BJ (cell line): ENCODE measurements at places on chromosomes 2 and 18.

DNA sequence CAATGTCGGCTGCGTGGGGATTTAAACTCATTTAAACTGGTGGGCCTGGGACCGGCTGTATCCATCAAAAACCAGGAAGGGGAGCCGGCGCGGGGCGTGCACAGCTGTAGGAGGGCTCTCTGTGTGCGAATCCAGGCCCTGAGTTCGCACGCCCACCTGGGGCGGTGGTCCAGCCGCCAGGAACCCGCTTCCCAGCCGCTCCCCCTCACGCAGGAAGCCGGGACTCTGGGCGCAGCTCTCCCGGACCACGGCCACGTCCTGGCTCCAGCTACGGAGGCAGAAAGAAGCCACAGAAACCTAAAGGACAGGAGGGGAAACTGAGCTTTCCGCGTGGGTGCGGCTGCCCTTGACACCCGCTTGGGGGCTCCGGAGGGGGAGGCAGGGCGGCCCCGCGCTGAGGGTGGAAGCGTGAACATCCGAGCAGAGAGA lies 80.6 kb downstream of the GFPT1 start:
- DNase-seq, result no peak

GRCh38 chr2:9199716-9200632 lies 6.6 kb upstream of the ASAP2 start:
- peak; percentile 39 for DNase-seq

GRCh38 chr2:197707316-197708213 lies 2.4 kb downstream of the MARS2 start:
- DNase-seq, result no peak

DNA sequence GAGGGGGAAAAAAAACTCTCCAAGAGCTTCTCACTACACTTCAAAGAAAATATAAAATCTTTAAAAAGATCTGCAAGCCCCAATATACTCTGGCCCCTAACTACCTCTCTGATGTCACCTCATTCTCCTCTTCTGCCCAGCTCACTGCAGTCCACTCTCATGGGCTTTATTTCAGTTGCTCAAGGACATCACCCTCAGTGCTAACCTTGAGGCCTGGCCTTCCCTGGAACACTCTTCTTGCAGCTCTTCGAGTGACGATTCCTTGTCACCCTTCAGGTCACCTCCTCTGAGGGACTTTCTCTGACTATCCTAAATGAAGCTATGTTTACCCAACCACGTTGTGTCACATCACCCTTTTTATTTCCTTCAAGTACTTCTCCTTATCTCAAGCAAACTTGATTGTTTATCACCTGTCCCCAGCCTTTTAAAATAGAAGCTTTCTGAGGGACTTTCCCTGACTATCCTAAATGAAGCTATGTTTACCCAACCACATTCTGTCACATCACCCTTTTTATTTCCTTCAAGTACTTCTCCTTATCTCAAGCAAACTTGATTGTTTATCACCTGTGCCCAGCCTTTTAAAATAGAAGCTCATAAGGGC lies 10.4 kb downstream of the RTTN start:
- no peak for DNase-seq

- no peak for DNase-seq
These were observed 100.0 kb upstream of the TCF4 start for GRCh38 chr18:55688030-55688429.

DNA sequence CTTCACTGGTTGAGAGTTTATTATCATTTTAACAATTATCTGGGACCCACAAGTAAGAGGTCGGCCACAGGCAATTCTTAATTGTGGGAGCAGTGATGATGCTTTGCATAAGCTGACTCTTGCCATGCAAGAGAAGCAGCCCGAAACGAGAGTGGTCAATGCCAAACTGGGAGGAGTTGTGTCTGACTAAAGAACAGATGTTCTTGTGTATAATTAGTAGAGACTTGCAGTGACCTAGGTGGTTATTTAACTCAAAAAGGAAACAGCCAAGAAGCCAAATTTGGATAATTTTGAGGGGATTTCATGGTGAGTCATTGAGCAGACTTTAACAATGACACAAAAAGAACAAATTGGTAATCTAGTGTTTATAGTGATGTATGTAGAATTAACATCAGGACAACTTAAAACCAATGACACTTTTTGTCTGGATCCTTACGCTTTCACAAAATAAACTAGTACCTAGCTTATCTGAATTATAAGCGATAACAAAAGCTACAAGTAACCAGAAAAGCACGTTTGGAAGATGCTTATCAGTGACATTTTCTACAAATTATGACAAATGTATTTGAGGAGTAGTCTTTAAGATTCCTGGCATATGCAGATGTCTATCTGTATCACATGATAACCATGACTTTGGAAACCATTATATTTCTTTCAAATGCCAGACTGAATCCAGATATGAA lies 184.7 kb upstream of the DLGAP1 start:
- DNase-seq, result no peak

GRCh38 chr2:64678771-64679590 lies 25.3 kb upstream of the SERTAD2 start:
- no peak for DNase-seq

DNA sequence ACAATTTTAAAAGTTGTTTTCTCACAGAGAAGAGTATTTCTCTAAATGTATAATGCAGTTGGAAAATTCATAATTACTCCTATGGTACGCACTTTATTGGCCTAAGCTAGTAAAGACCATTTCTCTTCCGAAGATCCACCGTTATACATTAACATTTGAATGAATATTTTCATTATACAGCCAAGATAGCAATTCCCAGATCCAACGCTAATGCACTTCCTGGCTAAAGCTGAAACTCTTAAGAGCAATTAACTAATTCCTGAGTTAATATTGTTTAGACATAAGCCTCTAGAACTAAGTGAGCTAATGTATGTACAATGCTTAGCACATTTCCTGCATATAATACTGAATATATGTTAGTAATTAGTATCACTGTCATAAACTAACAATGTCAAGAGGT lies 56.2 kb downstream of the PDK1 start:
- no peak for DNase-seq

- no peak for DNase-seq
These were observed 312.0 kb downstream of the GPD2 start for GRCh38 chr2:156748221-156748620.

GRCh38 chr2:66576311-66576560 lies 141.3 kb downstream of the MEIS1 start:
- DNase-seq, result no peak

DNA sequence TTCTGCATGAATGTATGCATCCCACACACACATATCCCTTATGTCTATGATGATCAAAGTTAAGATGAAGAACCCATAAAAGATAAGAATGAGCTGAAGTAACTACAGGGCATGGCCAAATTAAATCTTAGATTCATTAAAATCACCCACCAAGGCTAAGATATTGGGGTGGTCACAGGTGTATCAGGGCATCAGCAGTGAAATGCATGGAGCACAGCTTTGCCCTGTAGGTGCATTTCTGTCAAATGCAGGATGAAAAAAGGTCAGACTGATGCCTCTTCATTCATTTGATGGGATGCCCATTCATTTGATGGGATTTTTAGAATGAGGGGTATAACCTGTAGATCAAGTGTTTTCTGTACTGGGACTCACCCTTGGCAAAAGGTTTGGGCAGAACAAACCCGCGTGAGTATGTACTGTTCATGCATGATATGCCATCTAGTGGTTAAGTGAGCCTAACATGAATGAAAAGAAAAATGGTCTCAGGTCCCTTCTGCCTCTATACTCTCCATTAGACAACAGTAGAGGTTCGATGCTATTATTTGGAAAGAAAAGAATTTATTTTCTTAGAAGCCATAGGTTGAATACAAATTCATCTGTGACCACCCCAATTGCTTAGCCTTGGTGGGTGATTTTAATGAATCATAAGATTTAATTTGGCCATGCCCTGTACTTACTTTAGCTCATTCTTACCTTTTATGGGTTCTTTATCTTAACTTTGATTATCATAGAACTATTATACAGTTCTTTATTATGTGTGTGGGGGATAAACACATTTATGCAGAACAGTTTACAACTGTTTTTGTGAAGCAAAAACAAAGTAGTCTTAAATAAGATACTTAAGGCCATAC lies 43.2 kb upstream of the NOSTRIN start:
- DNase-seq, result no peak
